ENCODE measurements at places on chromosomes 12 and 14.

GRCh38 chr12:16118586-16118985 lies 158.9 kb downstream of the SLC15A5 start:
- DNase-seq: no peak

GRCh38 chr12:110849221-110849620 lies 2.4 kb downstream of the CCDC63 start:
- no peak for DNase-seq

DNA sequence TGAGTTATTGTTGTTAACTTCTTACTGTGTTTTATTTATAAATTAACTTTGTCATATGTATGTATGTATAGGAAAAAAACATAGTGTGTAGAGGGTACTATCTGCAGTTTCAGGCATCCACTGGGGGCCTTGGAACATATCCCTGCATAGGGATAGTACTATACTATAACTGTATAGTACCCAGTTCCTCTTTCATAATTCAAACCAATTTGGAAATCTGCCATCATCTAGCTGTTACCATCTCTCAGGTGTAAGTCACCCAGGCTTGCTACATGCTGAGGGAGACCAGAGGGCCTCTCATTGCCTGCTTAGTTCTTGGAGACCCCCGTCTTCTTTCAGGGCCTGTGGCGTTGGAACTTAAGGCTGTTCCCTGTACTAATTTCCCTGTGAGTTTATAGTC lies 12.9 kb upstream of the DCD start:
- no peak for DNase-seq

GRCh38 chr14:52051251-52051650 lies 17.6 kb downstream of the NID2 start:
- DNase-seq: no peak

- no peak for DNase-seq
These were observed 67.3 kb downstream of the SPTB start for GRCh38 chr14:64812412-64812811.

GRCh38 chr12:27385766-27386564 lies 53.3 kb downstream of the BMAL2 start:
- DNase-seq: no peak

GRCh38 chr14:78950649-78951048 lies 780.5 kb downstream of the NRXN3 start:
- no peak for DNase-seq

- DNase-seq: no peak
These were observed 42.5 kb upstream of the BCAT1 start for GRCh38 chr12:24991209-24992049.

- DNase-seq: no peak
These were observed 42.0 kb upstream of the ATP2B1 start for GRCh38 chr12:89750389-89751351.

DNA sequence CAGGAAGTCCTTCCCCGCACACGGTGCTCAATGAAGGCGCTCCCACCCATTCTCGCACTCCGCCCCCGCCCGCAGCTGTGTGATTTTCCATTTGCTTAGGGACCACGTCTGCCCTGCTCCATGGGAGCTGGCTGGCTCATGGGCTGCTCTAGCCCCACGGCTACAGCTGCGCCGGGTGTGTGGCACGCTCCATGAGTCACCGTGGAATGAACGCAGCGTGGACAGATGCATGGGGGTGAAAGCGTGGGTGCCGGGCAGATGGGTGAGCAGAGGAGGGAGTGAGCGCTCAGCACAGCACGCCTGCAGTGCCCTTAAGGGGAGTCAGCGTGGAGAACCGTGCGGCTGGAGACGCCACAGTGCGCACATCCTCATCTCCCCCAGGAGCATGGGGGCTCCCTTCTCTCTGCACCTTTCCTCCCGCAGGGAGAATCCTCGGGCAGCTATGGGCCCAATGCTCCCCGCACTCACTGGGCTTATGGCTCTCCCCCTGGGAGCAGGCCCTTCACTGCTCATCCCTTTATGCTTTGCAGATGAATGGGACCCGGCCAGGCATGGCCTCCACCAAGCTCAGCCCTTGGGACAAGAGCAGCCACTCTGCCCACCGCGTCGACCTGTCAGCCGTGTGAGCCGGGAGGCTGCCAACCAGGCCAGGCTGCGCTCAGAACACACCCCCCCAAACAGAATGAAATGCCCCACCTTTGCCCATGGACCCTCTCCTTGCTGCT lies 185.1 kb downstream of the ADGRD1 start:
- no peak for DNase-seq

DNA sequence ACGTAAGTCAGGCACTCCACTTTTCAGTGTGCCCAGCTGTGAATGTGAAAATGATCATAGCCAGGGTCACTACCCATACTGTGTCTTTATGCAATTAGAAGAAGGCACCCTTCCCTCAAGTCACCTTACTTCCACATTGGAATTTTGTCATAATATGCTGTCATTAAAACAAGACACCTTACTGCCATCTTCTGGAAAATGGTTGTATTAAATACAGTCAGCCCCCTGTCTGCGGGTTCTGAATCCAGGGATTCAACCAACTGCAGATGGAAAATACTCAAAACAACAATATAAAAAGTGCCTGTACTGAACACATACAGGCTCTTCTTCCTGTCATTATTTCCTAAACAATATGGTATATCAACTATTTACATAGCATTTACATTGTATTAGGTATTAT lies 70.2 kb upstream of the TBX5 start:
- no peak for DNase-seq

GRCh38 chr12:43733687-43734086 lies 24.9 kb downstream of the PUS7L start:
- DNase-seq: no peak

DNA sequence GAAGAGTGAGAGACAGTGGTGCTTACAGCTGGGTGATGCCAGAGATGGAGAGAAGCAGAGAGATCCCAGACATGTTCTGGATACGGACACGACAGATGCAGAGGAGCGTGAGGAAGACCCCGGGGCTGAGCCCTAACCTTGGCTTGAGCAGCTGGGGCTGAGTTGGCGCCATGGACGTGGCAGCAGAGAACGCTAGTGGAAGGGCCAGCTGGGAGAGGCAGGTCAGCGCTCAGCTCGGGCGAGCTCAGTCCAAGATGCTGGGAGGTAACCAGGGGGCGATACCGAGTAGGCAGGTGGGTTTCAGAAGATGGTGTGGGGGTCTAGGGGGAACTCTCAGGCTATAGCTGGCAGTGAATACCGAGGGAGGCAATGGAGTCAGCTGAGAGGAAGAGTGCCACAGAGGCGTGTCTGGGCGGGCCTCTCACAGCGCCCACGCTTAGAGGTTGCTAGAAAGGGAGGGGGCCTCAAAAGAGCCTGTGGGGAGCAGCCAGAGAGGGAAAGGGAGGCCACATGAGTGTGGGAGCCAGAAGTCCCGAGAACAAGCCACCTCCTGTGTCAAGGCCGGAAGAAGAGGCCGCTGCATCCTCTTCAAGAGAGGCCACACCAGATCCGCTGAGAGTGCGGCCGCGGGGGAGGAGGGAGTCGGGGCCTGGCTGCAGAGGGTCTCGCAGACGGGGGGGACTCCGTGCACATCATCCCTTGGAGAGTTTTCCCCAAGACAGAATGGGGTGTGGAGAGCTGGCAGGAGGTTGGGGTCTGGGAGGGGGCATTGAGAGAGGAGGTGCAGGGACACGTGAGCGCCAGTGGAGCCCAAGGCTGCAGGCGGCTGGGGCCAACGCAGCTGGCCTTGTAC lies 57.0 kb upstream of the DIO3 start:
- peak; percentile 11 for DNase-seq

GRCh38 chr12:64685050-64685449 lies 74.2 kb downstream of the GNS start:
- DNase-seq: no peak

DNA sequence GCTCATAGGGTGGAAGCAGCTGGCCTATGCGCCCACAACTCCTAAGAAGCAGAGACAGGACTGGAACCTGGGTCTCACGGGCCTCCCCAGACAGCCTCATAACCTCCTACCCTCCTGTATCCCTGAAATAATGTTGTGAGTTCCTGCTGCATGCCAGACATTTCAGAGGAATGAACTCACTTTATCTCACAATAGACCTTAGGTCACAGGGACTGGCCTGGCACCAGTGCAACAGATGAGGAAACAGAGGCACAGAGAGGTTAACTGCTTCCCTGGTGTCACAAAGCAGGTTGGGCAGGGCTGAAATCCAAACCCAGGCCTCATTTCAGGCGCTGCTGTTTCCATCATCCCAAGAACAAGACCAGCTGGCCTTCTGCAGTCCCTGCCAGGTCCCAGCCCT lies 5.3 kb downstream of the PHETA1 start:
- DNase-seq: no peak

- no peak for DNase-seq
These were observed 25.5 kb downstream of the EP400 start for GRCh38 chr12:131975228-131975627.

DNA sequence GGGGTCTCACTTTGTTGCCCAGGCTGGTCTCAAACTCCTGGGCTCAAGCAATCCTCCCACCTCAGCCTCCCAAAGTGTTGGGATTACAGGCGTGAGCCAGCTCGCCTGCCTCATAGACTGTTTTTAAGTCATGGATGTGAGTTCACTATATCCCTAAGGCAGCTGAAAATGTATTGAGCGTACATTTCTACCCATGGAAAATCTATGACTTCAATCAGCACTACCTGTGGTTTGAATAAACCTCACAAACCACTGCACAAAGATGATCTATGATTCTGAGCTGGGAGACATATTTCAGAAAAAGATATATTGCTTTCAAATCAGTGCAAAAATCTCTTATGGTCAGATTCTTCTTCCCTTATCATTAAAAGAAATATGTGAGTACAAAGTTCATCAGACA lies 22.5 kb downstream of the GCN1 start:
- no peak for DNase-seq

- no peak for DNase-seq
These were observed 35.1 kb downstream of the ST8SIA1 start for GRCh38 chr12:22299294-22299912.

- DNase-seq: no peak
These were observed 275.7 kb upstream of the SSTR1 start for GRCh38 chr14:37932008-37932407.

DNA sequence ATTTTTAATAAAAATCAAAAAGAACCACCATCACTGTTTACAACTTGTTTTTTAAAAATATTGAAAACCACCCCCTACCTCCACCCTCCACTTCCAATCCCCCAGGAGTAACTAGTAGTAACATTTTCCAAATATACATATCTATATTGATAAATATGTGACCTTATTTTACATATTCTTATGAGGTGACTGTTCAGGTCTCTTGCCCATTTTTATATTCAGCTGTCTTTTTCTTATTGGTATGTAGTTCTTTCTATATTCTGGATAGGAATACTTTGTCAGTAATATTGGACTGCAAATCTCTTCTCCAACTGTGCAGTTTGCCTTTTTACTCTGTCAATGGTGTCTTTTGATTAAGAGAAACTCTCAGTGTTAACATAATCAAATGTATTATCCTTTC lies 59.0 kb upstream of the EIF5 start:
- DNase-seq: no peak

DNA sequence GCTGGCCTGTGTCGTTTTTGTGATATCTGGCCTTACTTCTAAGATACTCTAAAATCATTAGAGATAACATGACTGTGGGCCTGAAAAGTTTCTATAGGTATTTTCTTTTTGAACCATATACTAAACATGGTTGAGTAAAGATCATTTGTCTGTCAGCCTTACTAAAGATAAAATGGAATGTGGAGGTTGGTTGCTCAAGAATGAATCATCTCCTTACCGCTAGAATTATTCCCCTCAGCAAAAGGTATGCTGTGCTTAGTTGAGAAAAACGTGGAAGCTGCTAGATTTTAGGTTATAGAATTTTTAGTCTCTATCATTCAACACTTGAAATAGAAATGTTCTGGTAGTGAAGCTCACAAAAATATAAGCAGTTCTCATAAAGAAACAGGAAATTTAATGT lies 407.3 kb downstream of the AEBP2 start:
- no peak for DNase-seq

DNA sequence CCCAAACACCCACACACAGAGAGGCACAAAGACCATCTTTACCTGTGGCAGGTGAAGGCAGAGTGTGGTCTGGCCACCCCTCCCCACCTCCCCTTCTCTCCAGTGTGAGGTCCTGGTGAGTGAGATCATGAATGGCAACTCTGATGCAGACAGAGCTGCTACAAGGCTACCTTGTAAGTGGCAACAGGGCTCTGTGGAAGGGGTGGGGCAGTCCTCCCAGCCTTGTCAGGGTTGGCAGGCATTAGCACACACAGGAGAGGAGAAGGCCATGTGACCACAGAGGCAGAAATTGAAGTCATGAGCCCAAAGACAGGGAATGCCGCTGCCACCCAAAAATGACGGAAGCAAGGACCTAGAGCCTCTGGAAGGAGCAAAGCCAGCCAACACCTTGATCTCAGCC lies 30.7 kb downstream of the VWF start:
- DNase-seq: no peak

DNA sequence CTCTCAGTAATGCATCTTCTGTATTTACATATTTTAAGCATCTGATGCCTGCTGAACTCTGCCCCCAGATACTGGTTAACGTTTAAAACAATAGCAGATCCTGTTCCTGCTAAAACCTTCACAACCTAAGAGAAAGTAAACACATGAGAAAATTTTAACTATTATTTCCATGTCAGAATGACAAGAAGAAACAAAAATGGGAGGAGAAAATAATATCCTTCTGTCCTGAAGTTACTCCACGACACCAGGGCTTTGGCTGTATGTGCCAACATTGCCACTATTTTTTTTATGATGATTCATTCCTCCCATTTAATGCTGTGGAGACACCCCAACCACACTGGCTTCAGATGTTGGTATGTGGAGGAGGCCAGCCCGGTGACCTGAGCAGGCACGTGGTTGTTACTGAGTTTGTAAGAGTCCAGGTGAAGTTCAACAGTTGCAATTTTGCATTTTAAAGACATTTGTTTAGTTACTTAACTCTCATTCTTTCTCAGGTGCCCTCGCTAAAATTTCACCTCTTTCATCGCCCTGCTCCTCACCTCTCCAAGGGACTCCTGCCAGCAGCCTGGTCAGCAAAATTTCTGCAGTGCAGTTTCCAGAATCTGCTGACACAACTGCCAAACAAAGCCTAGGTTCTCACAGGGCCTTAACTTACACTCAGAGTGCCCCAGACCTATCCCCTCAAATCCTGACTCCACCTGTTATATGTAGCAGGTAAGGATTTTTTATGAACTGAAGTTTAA lies 65.5 kb upstream of the SLCO1C1 start:
- DNase-seq: no peak

DNA sequence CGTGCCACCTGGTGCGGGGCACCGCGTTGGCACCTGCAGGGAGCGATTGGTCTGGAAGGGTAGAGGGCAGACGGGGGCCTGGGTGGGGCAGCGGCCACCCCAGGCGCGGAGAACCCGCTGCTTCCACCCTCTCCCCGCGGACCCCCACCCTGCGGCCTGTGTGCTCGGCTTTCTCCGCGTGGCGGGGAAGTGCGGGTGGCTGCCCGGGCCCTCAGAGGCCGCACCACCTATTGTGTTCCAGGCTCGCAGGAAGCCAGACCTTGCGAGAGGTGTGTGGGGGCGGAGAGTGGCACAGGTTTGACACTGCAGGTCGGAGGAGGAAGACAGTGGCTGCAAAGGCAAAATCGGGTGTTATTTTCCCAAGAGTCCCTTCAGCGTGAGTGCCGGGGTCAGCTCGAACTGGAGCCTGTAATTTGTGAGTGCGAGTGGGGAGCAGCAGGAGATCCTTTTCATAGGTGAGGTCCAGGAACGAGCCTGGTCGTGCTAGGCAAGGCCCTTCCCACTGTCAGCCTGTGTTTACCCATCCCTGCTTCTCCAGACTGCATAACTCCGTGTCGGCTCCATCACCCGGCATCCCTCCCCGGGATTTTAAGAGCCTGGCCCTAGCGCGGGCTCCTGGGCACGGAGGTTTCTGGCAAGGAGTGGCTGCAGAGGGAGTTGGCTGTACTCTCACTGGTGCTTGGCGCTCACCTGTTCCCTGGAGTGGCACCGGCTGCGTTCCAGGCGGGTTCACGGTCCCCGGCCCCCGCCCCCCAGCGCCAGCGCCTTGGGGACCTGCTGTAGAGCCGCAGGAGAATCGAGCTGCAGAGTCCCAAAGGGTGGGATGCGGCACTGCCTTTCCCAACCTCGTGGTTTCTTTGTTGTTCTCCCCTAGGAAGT lies 935 bp downstream of the TBC1D30 start:
- DNase-seq: no peak

Measured in femur (tissue), 1 donor.